ENCODE measurements at places on chromosomes 2 and 18.

DNA sequence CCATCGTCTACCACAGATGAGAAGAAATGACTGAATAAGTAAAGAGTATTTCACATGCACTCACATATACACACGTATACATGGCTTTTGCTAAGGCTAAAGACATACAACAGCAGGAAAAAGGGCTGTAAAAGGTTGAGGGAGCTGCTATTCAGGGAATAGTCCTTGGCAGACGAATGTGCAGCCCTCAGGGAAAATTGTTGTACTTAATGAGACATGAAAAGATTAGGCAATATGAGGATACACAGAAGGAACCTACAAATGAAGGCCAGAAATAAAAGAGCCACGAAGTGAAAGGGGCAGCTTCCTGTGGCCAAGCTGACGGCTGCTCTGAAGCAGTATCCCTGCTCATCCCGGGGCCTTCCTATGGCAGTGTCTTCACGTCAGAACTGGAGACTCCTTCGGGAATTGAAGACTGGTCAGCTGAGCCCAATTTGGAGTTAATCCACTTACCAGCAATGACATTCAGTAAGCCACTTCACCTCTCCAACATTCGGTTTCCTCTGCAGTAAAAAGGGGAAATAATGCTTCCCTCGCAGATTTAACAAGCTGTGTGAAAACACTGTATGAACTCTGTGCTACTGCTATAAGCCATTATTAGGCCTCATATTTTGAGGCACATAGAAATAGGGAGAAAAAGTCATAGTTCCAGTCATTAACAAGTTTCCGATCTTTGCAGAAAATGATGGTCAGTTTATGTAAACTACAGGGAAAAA is 221.8 kb downstream of the STK39 start:
- DNase-seq: no peak

- no peak for DNase-seq
Measured at GRCh38 chr2:209549589-209549988, 125.7 kb downstream of the MAP2 start.

GRCh38 chr2:60644951-60645350 is 91.5 kb upstream of the BCL11A start:
- DNase-seq: no peak

GRCh38 chr2:146820672-146821071 is 1024.2 kb upstream of the ACVR2A start:
- DNase-seq: no peak

- no peak for DNase-seq
Measured at GRCh38 chr2:18265614-18266586, 294.6 kb downstream of the RDH14 start.

DNA sequence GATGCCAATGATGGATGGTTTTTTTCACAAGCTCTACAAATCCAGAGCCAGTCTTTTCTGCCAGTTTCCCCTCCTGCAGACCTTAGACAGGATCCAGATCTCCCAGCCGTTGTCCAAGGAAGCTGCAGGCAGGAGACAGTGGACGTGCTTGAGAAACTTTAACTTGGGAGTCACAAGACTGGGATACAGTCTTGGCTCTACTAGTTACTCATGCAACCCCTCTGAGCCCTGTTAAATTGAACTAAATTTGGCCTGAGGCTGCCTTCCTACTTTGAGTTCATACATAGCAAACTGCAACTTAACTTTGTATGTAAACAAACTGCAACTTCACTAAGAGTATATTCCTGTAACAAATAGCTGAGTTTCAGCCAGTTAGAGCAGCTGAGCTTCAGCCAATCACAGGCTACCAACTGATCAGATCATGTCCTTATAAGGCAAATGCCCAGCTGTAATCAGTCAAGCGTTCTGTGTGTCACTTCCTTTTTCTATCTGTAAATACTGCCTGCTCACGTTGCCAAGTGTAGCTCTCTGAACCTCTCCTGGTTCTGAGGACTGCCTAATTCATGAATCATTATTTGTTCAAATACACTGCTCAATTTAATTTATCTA is 140.9 kb downstream of the CAPN13 start:
- DNase-seq: peak; percentile 43

DNA sequence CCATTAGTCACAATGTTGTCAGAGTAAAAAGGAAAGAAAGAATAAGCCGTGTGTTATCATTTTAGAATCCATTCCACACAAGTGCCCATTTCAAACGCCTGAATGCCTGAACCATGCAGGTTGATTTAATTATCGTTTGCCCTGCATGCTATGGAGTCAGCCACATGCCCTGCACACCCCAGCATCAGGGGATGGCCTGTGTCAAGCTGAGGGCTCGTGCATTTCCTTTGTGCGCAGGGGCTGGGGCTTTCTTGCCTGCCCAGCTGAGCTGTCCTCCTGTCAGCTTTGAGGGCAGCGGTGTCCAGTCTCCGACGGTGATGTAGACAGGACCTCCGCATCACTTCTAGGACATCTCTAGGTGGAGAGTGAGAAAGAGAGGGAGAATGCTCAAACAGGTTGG is 200.4 kb downstream of the TSN start:
- DNase-seq: no peak

GRCh38 chr2:203453858-203454451 is 81.1 kb downstream of the RAPH1 start:
- peak; percentile 37 for DNase-seq

GRCh38 chr2:208939852-208940251 is 484.0 kb upstream of the MAP2 start:
- no peak for DNase-seq

DNA sequence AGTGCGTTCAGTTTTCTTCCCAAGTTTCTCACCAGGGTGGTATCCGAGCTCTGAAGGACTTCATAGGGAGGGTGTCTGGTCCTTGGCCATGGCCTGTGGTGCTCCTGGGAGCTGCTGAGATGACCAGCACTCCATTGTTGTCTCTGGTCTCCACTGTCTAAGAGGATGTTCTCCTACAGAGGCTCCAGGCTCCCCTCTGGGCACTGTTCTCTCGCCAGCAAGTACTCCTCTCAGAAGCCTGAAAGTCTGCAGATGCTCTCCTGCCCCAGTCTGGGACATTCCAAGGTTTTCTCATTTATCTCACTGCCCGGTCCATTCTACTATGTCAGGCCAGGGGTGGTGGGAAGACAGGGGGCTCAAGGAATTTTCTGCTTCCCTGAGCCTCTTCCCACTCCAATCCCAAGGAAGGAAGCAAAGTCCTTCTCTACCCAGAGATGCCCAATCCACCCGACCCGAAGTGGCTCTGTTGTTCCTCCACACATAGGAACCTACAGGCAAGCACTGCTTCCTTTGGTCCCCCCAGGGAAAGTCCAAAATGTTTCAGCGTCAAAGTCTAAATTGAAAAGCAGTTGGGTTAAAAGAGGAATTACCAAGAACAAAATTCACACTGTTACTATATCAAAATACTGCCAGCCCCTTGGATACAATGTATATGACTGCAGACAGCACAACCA is 110.5 kb downstream of the GYPC start:
- no peak for DNase-seq

GRCh38 chr2:82599021-82599420 is 1860.1 kb downstream of the SUCLG1 start:
- no peak for DNase-seq

DNA sequence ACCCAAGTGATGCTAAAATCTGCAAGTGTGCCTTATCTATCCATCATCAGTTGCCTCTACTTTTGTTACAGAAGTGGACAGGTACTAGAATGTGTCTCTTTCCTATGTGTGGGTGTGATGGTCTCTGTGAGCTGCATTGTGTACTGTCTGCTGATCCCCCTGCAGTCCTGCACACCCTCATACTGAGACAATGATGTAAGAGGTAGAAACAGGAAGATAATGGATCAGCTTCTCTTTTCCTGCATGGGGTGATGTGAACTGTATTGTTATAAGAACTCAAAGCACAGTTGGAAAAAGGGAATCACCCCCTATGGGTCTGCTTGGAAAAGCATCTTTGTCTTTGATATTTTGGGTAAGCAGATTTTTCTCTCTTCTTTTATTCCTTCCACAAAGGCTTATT is 537.6 kb upstream of the CDH2 start:
- no peak for DNase-seq

GRCh38 chr2:104043864-104044263 is 810.1 kb upstream of the POU3F3 start:
- DNase-seq: peak; percentile 64

DNA sequence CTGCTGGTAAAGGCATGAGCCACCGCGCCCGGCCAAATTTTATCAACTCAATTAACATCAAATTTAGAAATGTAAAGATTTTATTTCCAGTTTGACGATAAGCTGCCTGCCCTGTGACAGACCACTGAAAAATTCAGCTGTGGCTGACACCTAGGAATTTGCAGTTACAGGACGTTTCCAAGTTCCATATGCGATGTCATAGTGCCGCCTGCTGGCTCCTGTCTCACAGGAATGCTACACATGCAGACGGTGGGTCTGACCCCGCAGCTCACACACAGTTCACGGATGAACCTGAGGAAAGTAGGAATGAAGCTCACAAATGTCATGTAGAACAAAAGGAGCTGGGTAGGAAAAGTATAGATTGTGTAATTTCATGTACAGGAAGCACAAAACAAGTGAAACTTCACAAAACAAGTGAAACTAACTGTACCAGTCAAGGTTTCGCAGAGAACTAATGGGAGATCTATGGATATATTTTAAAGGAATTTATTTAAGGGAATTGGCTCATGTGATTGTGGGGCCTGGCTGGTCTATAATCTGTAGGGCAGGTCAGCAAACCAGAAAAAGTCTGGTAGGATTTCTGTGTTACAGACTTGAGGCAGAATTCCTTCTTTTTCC is 13.2 kb upstream of the SEH1L start:
- peak; percentile 79 for DNase-seq

DNA sequence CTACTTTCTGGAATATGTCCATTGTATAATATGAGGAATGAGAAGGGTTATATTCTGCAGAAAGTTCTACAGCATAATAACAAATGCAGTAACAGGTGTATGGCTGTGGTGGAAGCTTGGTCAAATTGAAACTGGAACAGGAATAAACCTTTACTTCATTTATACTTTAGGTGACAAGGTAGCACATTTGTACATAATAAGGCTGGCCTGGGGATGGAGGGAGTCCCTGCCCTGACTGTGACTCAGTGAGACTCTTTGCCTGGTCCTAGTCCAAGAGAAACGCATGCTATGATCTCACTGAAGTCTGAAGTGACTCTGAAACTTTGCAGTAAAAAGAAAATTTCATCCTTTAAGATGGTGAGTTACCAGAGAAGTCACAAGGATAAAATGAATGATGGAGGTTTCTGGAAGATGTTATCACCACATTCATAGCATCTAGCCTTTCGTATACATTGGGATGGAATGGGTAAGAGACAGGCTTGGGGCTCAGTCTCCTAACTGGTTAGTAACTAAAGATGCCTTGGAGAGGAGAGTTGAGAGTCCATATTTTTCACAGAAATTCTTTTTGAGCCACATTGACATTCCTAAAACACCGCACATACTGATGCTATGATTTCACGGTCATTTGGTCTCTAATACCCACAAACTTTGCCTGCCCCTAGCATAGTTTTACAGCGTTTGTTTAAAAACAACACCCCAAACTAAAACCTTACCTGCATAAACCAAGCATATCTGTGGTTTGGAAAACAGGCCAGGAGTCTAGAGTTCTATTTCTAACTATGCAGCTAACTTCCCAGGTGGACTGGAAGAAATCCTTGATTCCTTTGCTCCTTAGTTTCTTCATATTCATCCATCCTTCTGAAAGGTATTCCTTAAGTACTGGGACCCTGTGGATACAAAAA is 42.4 kb upstream of the NABP1 start:
- DNase-seq: no peak

DNA sequence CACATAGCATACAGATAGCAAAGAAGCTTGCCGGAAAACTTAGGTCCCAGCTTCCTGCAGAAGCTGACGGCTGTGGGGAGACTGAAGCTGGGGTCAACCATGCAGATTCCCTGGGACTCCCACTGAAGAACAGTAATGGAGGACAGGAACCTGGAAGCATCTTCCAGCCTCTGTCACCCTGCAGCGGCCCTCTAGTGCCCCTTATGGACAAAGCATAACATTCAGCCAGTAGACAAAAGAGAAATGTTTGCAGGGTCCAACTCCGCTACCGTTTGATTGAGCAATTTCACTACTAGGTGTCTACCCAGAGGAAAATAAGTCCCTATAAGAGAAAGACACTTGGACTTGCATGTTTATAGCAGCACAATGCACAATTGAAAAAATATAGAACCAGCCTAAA is 460.6 kb downstream of the CNTNAP5 start:
- no peak for DNase-seq

GRCh38 chr2:14633461-14634181 is 1.1 kb downstream of the LRATD1 start:
- DNase-seq: peak; percentile 62

GRCh38 chr2:66775730-66776422 is 341.0 kb downstream of the MEIS1 start:
- no peak for DNase-seq

GRCh38 chr18:26406854-26407517 is 141.4 kb downstream of the KCTD1 start:
- DNase-seq: no peak

- DNase-seq: no peak
Measured at GRCh38 chr18:27411911-27412310, 226.8 kb upstream of the CHST9 start.

- no peak for DNase-seq
Measured at GRCh38 chr18:49456794-49457193, 3.7 kb downstream of the DYM start.

DNA sequence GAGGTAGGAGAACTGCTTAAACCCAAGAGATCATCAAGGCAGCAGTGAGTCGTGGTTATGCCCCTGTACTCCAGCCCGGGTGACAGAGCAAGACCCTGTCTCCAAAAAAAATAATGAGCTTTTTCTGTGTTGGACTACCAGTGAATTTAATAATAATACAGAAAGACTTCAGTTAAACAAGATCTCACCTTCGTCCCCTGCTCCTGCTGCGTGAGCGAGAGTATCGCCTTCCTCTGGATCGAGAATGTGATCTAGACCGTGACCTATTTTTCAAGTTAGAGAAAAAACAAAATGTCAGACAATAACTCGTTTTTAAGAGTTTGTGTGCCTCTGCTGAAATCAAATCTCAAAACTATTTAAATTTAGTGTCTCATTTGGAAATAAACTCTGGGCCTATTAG is 2.8 kb downstream of the SRSF7 start:
- DNase-seq: no peak

- DNase-seq: no peak
Measured at GRCh38 chr2:73868204-73868978, 24.4 kb upstream of the ACTG2 start.

- DNase-seq: no peak
Measured at GRCh38 chr2:242034138-242034537, 164.6 kb downstream of the RTP5 start.

GRCh38 chr18:14919666-14920065 is 171.7 kb downstream of the ANKRD30B start:
- no peak for DNase-seq

GRCh38 chr2:28294451-28294850 is 98.2 kb upstream of the FOSL2 start:
- DNase-seq: no peak
